AG09319 (cell line): ENCODE measurements at places on chromosomes 12 and 14.

- no peak for DNase-seq
Observed at GRCh38 chr14:24171422-24172260, at the start of gene REC8. Gene REC8, plus strand, starts transcription at chr14:24172080. Its CDS starts 473 bp downstream, at chr14:24172553.

- DNase-seq, result no peak
Observed at GRCh38 chr12:54941659-54942058, 42.9 kb downstream of the TESPA1 start.

- no peak for DNase-seq
Observed at GRCh38 chr14:77139540-77140358, 1.8 kb downstream of the ZDHHC22 start.

DNA sequence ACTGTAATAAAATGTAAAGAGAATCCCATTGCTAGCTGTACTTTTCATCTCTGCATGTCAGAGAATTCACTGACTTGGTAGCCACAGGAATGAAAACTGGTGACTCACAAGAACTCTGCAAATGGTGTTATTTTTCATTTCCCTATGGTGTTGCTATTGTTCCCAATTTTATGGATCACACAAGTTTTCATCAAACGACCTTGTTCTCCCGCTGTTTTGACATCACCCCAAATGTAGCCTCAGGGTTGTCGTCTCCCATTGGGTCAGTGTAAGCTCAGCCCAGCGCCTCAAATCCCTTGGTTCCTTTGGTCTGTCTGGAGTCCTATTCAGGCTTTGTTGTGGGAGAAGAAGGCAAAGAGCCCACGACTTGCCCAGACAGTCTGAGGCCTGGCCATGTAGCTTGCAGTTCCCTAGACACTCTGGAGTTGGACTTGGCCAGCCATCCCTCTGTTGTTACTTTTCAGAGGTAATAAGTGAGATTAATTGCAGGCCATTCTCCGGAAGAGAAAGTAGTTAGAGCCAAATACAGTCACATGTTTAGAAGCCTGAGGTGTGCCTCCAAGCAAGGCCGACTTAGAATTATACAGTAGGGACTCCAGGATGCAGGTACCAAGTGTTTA is 159.2 kb downstream of the TGFB3 start:
- no peak for DNase-seq

DNA sequence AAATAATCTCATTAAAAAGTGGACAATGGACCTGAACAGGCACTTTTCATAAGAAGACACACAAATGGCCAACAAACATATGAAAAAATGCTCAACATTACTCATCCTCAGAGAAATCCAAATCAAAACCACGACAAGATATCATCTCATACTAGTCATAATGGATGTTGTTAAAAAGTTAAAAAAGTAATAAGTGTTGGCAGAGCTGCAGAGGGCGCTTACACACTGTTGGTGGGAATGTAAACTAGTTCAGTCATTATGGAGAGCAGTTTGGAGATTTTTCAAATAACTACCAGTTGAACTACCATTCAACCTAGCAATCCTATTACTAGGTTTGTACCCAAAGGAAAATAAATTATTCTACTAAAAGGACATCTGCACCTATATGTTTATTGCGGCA is 47.2 kb downstream of the FOXG1 start:
- no peak for DNase-seq

DNA sequence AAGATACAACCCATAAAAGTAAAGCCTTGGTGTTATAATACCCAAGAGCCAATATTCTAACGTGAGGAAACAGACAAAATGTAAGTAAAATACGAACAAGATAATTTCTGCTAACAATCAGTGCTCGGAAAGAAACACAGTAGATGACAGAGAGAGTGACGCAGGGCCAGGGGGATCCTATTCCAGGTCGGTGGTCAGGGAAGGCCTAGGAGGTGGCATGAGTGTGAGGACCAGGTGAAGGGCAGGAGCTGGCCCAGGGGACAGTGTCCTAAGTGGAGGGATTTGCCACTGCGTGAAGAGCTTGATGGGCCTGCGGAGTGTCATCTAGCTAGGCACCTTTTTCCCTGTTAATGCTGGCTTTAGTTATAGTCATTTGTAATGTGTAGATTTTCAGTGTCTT is 35.3 kb downstream of the ETV6 start:
- no peak for DNase-seq

GRCh38 chr12:132319359-132319950 is 9.9 kb downstream of the GALNT9 start:
- no peak for DNase-seq

DNA sequence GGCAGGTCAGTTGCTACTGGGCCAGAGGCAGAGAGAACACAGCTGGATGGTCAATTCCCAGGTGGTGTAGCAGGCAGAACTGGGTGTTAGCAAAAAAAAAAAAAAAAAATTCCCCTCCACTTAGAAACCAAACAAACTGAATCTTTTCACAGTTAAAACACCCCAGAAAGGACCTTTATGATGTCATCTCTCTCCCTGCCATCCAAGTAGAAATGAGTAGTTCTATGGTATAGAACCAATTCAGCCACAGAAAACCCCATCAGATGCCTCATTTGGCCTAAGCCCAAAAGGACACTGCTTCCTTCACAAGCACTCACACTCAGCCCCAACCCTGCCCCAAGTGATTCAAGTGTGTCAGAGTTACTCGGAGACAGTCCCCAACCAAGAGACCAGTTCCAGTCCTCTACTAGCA is 230.8 kb downstream of the DPF3 start:
- DNase-seq, result no peak

DNA sequence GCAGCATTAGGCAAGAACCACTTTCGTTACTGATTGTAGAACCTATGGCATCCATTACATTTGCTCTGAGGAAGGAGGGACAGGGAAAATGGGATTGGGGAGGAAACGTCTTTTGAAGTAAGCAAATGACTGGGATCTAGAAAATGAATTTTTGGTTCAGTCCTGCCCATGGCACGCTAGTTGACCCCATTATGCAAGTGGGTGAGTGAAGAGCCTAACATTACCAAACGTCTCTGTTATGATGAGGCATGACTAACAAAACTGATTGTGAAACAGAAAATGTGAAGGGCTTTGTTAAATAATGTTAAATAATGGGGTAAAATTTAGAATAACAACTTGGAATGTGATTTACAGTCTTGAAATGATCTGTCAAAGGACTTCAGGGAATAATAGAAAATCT is 38.9 kb downstream of the CPSF2 start:
- peak; percentile 64 for DNase-seq

- peak; percentile 73 for DNase-seq
Observed at GRCh38 chr14:61184112-61184511, 97.0 kb downstream of the TMEM30B start.

GRCh38 chr14:101581806-101582205 is 20.5 kb downstream of the DIO3 start:
- no peak for DNase-seq

- DNase-seq, result no peak
Observed at GRCh38 chr12:49058366-49059044, 2.1 kb downstream of the KMT2D start.

GRCh38 chr14:99516871-99517642 is 35.8 kb downstream of the CCNK start:
- no peak for DNase-seq

GRCh38 chr12:16568873-16569272 is 37.1 kb downstream of the LMO3 start:
- no peak for DNase-seq

DNA sequence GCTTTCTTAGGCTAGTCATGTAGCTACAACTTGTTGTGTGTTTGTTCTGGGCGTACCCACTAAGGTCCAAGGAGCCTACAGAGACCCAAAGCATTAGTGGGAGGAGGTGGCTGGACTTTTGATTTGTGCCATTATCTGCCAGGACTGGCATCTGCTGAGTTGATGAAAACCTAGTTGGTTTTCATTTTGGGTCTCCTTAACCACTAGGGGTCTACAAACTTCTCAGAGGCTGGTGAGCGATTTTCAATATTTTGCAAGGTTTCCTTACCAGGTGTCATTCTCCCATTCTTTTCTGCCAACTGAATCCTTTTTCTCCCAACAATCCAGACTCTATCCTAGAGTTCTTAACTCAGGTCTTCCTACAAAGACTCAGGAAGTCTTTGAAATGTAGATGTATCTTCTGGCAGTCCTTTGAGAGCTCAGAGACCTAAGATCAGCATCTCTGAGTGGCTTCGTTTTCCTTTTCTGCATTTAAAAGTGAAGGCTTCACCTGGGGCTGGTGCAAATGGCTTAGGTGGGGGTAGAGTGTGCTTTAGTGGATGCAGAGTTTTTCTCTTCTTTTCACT is 150.0 kb upstream of the RMST start:
- DNase-seq, result no peak

- no peak for DNase-seq
Observed at GRCh38 chr12:85865890-85866289, 8.2 kb upstream of the NTS start.

- DNase-seq, result no peak
Observed at GRCh38 chr14:31854508-31855075, 222.5 kb upstream of the ARHGAP5 start.

- DNase-seq, result no peak
Observed at GRCh38 chr14:31159682-31160296, 47.8 kb downstream of the HECTD1 start.

DNA sequence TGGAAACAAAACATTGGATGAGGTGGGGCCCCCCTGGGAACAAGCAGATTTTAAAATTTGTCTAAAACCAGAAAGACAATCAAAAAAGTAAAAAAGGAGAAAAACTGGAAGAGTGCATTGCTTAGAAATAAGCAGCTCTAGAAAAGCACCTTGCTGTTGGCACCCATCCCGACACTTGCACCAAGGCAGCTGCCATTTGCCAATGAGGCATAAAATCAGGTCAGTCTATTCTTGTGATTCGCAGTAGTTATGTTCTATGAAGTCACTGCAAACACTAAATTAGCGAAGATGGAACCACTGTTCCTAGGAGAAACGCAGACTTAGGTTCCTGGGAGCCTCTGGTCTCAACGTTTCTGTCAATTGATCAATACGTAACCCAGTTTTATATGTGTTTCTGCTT is 16.2 kb downstream of the VPS33A start:
- no peak for DNase-seq

DNA sequence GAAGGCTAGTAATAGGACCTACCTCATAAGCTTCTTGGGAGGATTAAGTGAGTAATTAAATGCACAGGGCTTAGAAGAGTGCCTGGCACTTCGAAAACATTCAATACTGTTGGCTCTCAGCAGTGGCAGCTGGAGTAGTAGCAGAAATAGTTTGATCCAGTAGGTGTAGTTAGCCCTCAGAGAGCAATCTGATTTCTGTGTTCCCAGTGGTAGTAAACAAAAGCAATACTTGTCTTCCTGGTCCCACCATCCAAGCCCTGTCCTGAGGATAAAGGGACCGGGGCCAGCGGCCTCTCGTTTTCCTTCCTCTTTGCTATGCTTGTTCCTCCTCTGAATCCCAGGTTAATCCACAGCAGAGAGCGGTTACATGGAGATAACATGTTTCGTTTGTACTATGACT is 131.6 kb downstream of the SAMD4A start:
- no peak for DNase-seq
